ENCODE measurements at places on chromosomes 6 and 20. TPM values are rescaled to one million over a fixed set of nuclear protein-coding genes. Genes with fewer than 3 reads are reported as not detected.

DNA sequence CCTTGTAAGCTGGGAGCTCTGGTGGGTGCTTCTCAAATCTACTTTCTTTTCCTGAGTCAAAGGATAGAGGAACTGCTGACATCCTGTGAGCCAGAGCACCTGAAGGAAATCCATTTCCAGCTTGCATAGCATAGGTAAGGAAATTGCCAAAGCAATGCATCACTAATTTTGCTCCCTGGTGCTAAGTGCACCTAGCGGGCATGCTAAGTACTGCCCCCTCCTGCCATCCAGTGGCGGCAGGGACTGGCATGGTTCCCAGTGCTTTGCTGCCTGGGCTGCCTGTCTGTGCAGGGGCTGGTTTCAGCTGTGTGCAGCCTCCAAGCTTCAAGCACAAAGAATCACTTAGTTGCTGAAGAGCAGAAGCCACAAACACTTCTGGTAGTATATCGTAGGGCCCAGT lies 63.9 kb downstream of the FARS2 start:
- H3K27ac ChIP-seq = no peak overlapping the region
- H3K4me1 ChIP-seq = no peaks in the 10 kb centered on the region
- peaks cover 18% of the 10 kb centered on the region for H3K36me3 ChIP-seq
- DNase-seq = no peak
- peak overlapping the region; percentile 59 for H3K4me3 ChIP-seq

GRCh38 chr20:63098195-63098810 lies 91.5 kb upstream of the BHLHE23 start:
- H3K36me3 ChIP-seq = no peaks in the 10 kb centered on the region
- H3K4me1 ChIP-seq = peaks cover 3% of the 10 kb centered on the region
- H3K4me3 ChIP-seq = no peak overlapping the region
- no peak overlapping the region for H3K27ac ChIP-seq
- H3K27me3 ChIP-seq = peaks cover 52% of the 10 kb centered on the region
- DNase-seq = peak; percentile 18

- H3K27ac ChIP-seq = no peak overlapping the region
- H3K27me3 ChIP-seq = no peaks in the 10 kb centered on the region
- H3K36me3 ChIP-seq = no peaks in the 10 kb centered on the region
- no peak for DNase-seq
These were observed 42.2 kb downstream of the SUN5 start for GRCh38 chr20:32962053-32962452.

DNA sequence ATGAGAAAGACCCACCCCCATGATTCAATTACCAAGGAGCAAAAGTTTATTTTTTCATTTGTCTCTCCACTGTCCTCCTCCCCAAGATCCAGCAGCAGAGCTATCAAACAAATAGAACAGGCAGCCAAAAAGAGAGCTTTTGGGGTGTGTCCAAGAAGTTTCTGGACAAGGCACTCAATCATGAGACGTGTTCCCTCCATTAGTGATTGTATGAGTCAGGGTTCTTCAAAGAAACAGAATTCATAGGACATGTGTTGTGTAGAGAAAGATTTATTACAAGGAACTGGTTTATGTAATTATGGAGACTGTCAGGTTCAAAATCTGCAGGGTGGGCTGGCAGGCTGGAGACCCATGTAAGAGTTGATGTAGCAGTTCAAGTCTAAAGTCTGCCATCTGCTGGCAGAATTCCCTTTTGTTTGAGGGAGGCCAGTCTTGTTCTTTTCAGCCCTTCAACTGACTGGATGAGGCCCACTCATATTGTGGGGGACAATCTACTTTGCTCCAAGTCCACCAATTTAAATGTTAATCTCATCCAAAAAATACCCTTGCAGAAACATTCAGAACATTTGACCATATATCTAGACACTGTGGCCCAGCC lies 248.1 kb upstream of the OPRM1 start:
- DNase-seq = peak; percentile 71
- no peaks in the 10 kb centered on the region for H3K36me3 ChIP-seq
- no peak overlapping the region for H3K27ac ChIP-seq

DNA sequence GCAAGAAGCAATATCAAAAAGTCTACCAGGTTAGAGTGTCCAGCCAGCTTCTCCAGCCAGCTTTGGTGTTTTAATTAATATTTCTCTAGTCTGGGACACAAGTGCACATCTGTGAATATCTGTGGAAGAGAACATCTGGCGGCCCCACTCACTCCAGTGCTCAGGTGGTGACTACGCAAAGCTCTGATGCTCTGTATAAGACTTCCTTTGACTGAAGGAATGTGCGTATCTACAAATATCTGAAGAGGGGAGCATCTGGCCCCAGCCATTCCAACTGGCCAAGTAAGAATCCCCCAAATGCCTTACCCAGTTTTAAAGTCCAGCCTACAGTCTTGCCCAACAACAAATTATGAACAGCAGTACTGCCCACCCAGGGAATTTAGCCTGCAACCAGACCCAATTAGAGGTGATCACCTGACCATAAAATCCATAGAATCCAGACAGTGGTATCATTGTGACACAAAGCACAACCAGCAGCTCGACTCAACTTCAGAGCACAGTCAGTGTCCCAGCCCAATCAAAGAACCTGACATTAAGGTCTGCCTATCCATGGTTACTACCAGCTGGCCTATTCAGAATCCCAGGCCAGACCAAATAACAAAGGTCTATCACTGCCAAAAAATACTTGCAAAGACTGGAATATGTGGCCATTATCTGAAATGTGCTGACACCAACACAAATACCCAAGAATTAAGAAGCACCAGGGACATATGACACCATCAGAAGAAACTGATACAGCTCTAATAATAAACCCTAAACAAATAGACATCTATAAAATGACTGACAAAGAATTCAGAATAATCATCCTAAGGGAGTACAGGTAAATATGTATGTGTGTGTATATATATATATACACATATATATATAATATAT lies 76.1 kb upstream of the MANEA start:
- no peaks in the 10 kb centered on the region for H3K27me3 ChIP-seq
- no peak overlapping the region for H3K27ac ChIP-seq
- no peak for DNase-seq
- no peaks in the 10 kb centered on the region for H3K4me1 ChIP-seq
- peaks cover 58% of the 10 kb centered on the region for H3K36me3 ChIP-seq
- peak overlapping the region; percentile 64 for H3K4me3 ChIP-seq

- DNase-seq = no peak
- H3K4me1 ChIP-seq = no peaks in the 10 kb centered on the region
- H3K36me3 ChIP-seq = no peaks in the 10 kb centered on the region
- no peak overlapping the region for H3K4me3 ChIP-seq
- no peaks in the 10 kb centered on the region for H3K27me3 ChIP-seq
These were observed 34.5 kb downstream of the ABRACL start for GRCh38 chr6:139062932-139063646.

The PTPRK gene
- 52.4 TPM for total RNA-seq

Measured in endodermal cell (in vitro differentiated cells).